ENCODE measurements at places on chromosomes 4 and X.

DNA sequence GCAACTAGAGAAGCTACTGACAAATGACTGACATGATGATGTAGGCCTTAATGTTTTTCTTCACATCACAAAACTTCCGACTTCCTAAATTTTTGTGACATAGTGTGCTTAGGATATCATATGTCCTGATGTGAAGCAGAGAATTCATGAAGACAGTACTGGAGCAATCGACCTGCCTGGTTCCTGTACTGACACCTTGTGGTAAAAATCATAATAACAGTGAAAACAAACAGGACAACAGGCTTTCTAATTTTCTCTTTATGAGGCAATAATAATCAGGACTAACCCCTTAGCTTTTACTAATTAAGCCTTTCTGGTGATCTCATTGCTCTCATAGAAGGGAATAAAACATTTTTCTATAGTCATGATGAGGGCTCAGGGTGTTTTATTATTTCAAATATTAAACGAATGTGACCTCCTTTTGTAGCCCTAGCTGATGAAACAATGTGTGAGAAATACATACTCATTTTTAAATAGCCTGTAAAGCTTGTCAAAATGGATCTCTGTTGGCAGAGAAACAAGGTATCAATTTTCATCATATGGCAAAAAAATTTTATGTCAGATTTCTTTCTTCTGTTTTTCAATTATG, 158.4 kb downstream of the TENT5D start:
- no peaks in the 10 kb centered on the region for H3K36me3 ChIP-seq
- peak; percentile 13 for DNase-seq
- no peaks in the 10 kb centered on the region for H3K4me1 ChIP-seq
- no peak overlapping the region for H3K27ac ChIP-seq
- peaks cover 2% of the 10 kb centered on the region for H3K27me3 ChIP-seq

GRCh38 chrX:116384406-116384954, 51.9 kb upstream of the SLC6A14 start:
- no peaks in the 10 kb centered on the region for H3K27me3 ChIP-seq
- H3K27ac ChIP-seq = no peak overlapping the region
- no peaks in the 10 kb centered on the region for H3K36me3 ChIP-seq
- no peak for DNase-seq
- no peaks in the 10 kb centered on the region for H3K4me1 ChIP-seq
- no peak overlapping the region for H3K4me3 ChIP-seq

DNA sequence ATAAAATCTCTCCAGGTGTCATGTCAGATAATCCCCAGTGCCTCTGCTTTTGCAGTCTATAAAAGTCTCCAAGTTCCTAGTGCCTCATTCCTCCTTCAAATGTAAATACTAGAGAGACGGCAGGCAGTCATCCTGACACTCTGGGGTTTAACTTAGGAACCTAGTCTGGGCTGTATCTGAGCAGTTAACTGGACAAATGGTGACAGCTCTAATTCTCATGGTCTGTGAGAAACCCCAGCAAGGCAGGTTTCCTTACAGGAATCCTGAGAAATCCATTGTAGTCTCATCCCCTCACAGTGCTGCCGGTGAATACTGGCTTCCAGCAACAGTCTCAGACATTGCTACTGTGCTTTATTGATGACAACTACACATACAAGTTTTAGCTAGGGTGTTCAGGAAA, 246.8 kb downstream of the SNCA start:
- no peak for DNase-seq
- H3K4me1 ChIP-seq = no peaks in the 10 kb centered on the region
- H3K36me3 ChIP-seq = no peaks in the 10 kb centered on the region
- H3K27me3 ChIP-seq = peaks cover 3% of the 10 kb centered on the region

DNA sequence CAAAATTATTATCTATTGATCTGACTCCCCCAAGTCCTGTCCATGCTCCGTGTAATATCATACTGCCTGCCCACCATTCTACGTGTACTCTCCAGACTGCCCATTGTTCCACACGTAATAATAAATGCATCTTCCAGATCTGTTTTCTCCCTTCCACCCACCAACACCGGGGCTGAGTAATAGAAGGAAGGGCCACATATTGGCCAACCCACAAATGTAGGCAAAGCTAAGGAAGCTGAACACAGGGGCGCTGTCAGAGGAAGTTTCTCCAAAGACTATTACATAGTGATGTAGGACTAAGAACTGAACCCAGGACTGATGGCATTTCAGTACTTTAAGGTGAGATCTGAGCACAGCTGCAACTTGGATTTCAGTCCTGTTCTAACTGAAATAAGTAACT, 135.8 kb upstream of the GUCY1A1 start:
- no peak overlapping the region for H3K27ac ChIP-seq
- no peaks in the 10 kb centered on the region for H3K36me3 ChIP-seq
- no peaks in the 10 kb centered on the region for H3K27me3 ChIP-seq
- H3K4me3 ChIP-seq = no peak overlapping the region
- peaks cover 3% of the 10 kb centered on the region for H3K4me1 ChIP-seq
- no peak for DNase-seq

- H3K27ac ChIP-seq = no peak overlapping the region
- no peak overlapping the region for H3K4me3 ChIP-seq
- H3K4me1 ChIP-seq = no peaks in the 10 kb centered on the region
- H3K36me3 ChIP-seq = no peaks in the 10 kb centered on the region
These were observed 58.9 kb upstream of the NXF3 start for GRCh38 chrX:103151799-103152198.

- H3K4me3 ChIP-seq = no peak overlapping the region
- peaks cover 4% of the 10 kb centered on the region for H3K27me3 ChIP-seq
- no peaks in the 10 kb centered on the region for H3K36me3 ChIP-seq
These were observed 23.0 kb downstream of the GABRA3 start for GRCh38 chrX:152428120-152428519.

- H3K4me1 ChIP-seq = no peaks in the 10 kb centered on the region
- H3K27me3 ChIP-seq = no peaks in the 10 kb centered on the region
- no peaks in the 10 kb centered on the region for H3K36me3 ChIP-seq
These were observed 72.9 kb upstream of the ENOX2 start for GRCh38 chrX:130975947-130976346.

DNA sequence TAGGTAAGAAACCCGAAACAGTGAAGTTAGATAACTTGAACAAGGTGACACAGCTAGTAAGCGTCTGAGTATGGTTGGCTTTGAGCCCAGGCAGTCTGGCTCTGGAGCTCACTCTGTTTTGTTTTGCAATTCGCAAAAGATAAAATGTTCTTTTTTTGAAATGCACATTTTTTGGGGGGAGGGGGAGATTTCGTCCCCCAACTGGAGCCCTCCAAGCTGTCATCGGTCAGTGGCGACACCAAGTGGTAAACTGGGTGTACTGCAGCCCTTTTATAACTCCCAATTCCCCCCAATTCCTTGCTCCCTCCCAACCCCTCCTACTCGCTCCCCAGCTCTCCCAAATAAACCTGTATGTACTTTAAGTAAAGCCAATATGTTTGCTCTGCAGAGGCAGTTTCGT, 2.8 kb upstream of the CLCN5 start:
- no peaks in the 10 kb centered on the region for H3K36me3 ChIP-seq
- peak; percentile 8 for DNase-seq
- H3K4me1 ChIP-seq = peaks cover 12% of the 10 kb centered on the region
- no peak overlapping the region for H3K27ac ChIP-seq
- no peak overlapping the region for H3K4me3 ChIP-seq

DNA sequence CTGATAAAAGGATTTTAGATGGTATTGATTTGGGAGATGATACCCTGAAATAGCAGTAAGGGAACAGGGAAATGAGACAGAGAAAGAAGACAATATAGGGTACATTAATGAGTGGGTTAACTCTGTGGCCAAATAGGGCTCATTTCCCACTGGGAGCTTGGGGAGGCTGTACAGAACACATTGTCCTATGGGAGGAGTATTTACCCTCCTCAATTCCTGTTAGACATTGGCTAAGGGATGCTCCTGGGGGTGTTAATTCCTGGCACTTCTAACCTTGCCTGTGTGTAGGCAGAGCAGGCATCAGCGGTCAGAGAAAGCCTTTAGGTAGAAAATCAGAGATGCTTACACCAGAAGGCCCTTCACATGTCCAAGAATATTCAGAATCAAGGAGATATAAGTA, 49.0 kb downstream of the ARHGEF38 start:
- H3K27ac ChIP-seq = no peak overlapping the region
- no peaks in the 10 kb centered on the region for H3K4me1 ChIP-seq
- no peak overlapping the region for H3K4me3 ChIP-seq

GRCh38 chr4:7371210-7371941, 63.4 kb downstream of the PSAPL1 start:
- no peaks in the 10 kb centered on the region for H3K4me1 ChIP-seq
- H3K27ac ChIP-seq = no peak overlapping the region
- H3K4me3 ChIP-seq = no peak overlapping the region
- H3K36me3 ChIP-seq = no peaks in the 10 kb centered on the region

GRCh38 chrX:78075787-78076389, 28.2 kb upstream of the PGK1 start:
- H3K27me3 ChIP-seq = no peaks in the 10 kb centered on the region
- H3K4me3 ChIP-seq = no peak overlapping the region
- peak overlapping the region; percentile 81 for H3K27ac ChIP-seq

DNA sequence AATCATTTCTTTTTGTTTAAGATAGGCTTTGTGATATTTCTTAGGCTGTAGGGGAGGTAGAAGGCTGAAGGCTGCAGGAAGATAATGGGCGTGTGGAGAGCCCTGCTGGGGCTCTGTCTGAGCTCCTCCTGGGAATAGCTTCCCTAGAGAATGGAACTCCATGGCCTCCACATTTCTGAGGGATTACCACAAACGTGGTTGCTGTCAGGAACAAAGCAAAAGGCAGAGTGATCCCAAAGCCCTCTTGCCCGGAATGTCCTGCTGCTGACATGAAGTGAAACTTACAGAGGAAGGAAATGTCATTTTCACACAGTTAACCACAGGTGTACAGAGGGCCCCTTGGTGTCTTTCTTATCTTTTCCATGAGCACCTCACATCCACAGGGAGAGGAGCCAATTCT, 89.3 kb downstream of the DDIT4L start:
- no peak overlapping the region for H3K4me3 ChIP-seq
- no peaks in the 10 kb centered on the region for H3K27me3 ChIP-seq
- H3K4me1 ChIP-seq = peaks cover 6% of the 10 kb centered on the region
- peak overlapping the region; percentile 11 for H3K27ac ChIP-seq

GRCh38 chrX:78886550-78886949, 58.6 kb upstream of the P2RY10 start:
- peak overlapping the region; percentile 67 for H3K27ac ChIP-seq
- peak; percentile 19 for DNase-seq
- no peaks in the 10 kb centered on the region for H3K36me3 ChIP-seq
- no peaks in the 10 kb centered on the region for H3K27me3 ChIP-seq
- H3K4me1 ChIP-seq = no peaks in the 10 kb centered on the region

DNA sequence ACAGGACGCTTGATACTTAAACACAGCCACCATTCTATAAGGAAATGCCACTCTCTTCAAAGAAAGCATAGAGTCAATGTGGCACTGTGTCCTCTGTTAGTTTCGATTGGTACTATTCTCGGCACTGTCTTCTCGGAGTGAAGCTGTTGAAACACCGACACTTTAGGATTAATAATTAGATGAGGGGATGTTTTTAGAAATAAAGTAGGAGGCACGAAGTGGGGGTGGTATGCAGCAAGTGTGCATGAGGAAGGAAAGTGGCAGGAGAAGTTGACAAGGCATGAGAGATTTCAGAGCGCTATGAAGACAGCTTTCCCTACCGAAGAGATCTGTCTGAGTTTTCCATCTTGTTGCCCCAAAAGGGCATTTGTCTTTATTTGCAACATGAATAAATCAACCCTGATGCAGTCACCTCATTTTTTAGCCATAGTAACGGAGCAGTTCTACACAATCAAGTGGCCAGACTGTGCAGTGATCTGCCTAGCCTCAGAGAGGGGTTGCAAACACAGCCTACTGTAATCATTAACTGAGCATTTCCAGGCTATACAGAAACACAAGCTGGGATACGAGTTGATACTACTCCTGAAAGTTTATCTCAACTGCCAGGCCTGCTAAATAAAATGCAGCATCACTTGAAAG, 8.3 kb downstream of the GPRIN3 start:
- H3K27me3 ChIP-seq = no peaks in the 10 kb centered on the region
- H3K4me1 ChIP-seq = peaks cover 75% of the 10 kb centered on the region
- peak overlapping the region; percentile 97 for H3K27ac ChIP-seq
- no peaks in the 10 kb centered on the region for H3K36me3 ChIP-seq
- no peak for DNase-seq
- H3K4me3 ChIP-seq = peak overlapping the region; percentile 88

- no peaks in the 10 kb centered on the region for H3K27me3 ChIP-seq
- H3K27ac ChIP-seq = no peak overlapping the region
- no peak for DNase-seq
- no peak overlapping the region for H3K4me3 ChIP-seq
These were observed 176.3 kb upstream of the EDA2R start for GRCh38 chrX:66815227-66815626.

- H3K27me3 ChIP-seq = no peaks in the 10 kb centered on the region
- peaks cover 20% of the 10 kb centered on the region for H3K36me3 ChIP-seq
- no peak overlapping the region for H3K4me3 ChIP-seq
- H3K4me1 ChIP-seq = peaks cover 17% of the 10 kb centered on the region
These were observed 62.0 kb downstream of the APOOL start for GRCh38 chrX:85065512-85066198.

DNA sequence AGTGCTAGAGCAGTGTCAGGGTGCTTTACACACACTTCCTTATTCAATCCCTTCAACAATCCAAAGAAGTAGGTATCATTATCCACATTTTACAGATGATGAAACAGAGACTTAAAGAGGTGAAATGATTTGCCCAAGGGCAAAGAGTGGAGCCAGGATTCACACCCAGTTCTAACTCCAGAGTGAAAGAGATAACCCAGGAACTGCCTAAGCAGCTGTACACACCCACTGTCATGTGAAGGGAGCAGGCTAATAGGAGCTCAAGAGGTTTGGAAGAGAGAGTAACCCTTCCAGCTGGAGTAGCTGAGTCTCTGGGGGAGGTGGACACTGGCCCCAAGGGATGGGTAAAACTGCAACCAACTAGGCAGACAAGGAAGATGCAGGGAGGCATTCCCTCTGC, 92.5 kb downstream of the FBXL5 start:
- no peak overlapping the region for H3K27ac ChIP-seq
- peaks cover 5% of the 10 kb centered on the region for H3K36me3 ChIP-seq
- no peak for DNase-seq
- no peaks in the 10 kb centered on the region for H3K27me3 ChIP-seq

GRCh38 chr4:1833307-1834046, 22.5 kb downstream of the LETM1 start:
- no peak overlapping the region for H3K4me3 ChIP-seq
- no peaks in the 10 kb centered on the region for H3K27me3 ChIP-seq
- H3K4me1 ChIP-seq = no peaks in the 10 kb centered on the region
- H3K36me3 ChIP-seq = peaks cover 20% of the 10 kb centered on the region
- DNase-seq = no peak

- no peaks in the 10 kb centered on the region for H3K27me3 ChIP-seq
- peak; percentile 75 for DNase-seq
- H3K27ac ChIP-seq = no peak overlapping the region
- no peak overlapping the region for H3K4me3 ChIP-seq
- H3K4me1 ChIP-seq = no peaks in the 10 kb centered on the region
- H3K36me3 ChIP-seq = no peaks in the 10 kb centered on the region
These were observed 22.9 kb upstream of the CWH43 start for GRCh38 chr4:48963042-48963679.

GRCh38 chrX:35046660-35047296, 104.2 kb downstream of the FAM47B start:
- H3K27ac ChIP-seq = no peak overlapping the region
- H3K4me1 ChIP-seq = no peaks in the 10 kb centered on the region
- DNase-seq = no peak
- H3K36me3 ChIP-seq = no peaks in the 10 kb centered on the region
- no peaks in the 10 kb centered on the region for H3K27me3 ChIP-seq

GRCh38 chr4:186191200-186192065, at the start of gene CYP4V2:
TSS of gene CYP4V2 (plus strand) at chr4:186191567. CDS start at chr4:186191824, 257 bp downstream.
- no peaks in the 10 kb centered on the region for H3K27me3 ChIP-seq
- peaks cover 4% of the 10 kb centered on the region for H3K36me3 ChIP-seq
- peak; percentile 90 for DNase-seq
- peak within 1 kb of the TSS; percentile 98 for H3K27ac ChIP-seq

Data from naive thymus-derived CD8-positive, alpha-beta T cell (primary cell).